ENCODE measurements at places on chromosomes 6 and 20.

GRCh38 chr20:6075428-6076219, 21.8 kb upstream of the LRRN4 start:
- DNase-seq, result no peak

- no peak for DNase-seq
Observed at GRCh38 chr6:169998457-169998856, 247.0 kb downstream of the ERMARD start.

GRCh38 chr6:136404007-136404406, 114.4 kb upstream of the BCLAF1 start:
- no peak for DNase-seq

- DNase-seq, result no peak
Observed at GRCh38 chr6:162730502-162730901, 2.7 kb downstream of the PACRG start.

- no peak for DNase-seq
Observed at GRCh38 chr20:57236813-57237584, 29.4 kb downstream of the BMP7 start.

- no peak for DNase-seq
Observed at GRCh38 chr20:37543828-37544227, 16.2 kb upstream of the BLCAP start.

- no peak for DNase-seq
Observed at GRCh38 chr20:39124064-39124463, 161.9 kb downstream of the DHX35 start.

DNA sequence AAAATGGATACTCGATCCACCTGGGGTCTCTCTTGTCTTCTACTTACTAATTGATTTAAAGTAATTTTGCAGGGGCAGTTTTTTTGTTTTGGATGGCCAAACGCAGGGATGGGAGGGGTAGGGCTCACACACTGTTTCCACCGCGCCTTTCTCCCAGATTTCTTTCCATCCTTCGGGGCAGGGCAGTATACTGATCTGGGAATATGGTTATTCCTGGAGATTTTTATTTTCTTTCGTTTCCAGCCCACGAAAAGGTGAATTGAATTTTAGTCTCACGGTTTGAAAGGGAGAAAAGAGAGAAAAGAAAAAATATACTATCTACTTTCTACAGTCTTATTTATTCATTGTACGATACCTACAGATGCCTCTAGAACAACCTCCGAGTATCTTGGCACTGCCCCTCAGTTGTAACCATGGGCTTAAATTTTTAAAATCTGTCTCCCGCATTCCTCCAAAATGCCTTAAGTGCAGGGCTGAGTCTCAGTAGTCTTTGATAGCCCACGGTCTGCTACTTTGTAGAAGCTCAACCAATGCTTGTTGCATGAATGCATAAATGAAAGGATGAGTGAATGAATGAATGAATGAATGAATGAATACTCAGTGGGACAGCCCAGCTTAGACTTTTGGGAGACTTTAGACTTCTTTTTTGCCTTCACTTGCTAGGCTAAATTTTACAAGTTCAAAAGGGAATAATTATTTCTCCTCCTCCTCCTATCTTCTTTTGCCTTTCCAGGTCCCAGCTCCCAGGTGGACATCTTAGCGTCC, 18.1 kb upstream of the TRIM27 start:
- no peak for DNase-seq

- no peak for DNase-seq
Observed at GRCh38 chr20:19758501-19759331, 658 bp downstream of the RIN2 start.

DNA sequence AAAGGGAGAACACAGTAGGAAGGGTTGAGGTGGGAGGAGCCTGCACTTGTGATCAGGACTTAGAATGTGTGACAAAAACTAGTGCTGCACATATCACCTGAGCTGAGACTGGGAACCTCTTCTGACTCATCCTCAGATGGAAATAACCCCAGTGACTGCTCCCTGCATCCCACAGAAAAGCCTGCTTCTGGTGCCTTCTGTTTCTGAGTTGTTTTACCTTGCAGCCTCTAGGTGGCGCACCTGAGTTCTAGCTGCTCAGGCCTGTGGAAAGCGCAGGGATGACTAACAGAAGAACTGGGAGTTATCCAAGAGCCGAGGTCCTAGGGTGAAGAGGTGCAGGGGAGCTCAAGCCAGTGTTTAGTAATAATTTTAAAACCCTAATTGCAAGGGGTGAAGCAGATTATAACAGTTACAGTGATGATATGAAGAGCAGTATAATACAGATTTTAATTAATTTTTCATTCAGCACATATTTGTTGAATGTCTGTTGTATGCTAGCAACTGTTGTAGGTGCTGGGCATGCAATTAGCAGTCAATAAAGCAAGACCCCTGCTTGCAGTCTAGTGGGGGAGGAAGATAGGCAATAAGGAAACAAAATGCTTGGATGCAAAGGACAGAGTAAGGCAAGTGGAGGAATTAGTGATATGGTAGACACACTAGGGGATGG, 302.5 kb downstream of the DHX35 start:
- DNase-seq, result peak; percentile 24

- DNase-seq, result no peak
Observed at GRCh38 chr6:166463359-166464067, 80.8 kb upstream of the MPC1 start.

GRCh38 chr6:138036111-138036510, 71.1 kb downstream of the PERP start:
- peak; percentile 12 for DNase-seq

GRCh38 chr20:32896521-32897280, 38.0 kb downstream of the EFCAB8 start:
- DNase-seq, result no peak

GRCh38 chr20:40942006-40942405, 86.6 kb upstream of the TOP1 start:
- DNase-seq, result no peak

DNA sequence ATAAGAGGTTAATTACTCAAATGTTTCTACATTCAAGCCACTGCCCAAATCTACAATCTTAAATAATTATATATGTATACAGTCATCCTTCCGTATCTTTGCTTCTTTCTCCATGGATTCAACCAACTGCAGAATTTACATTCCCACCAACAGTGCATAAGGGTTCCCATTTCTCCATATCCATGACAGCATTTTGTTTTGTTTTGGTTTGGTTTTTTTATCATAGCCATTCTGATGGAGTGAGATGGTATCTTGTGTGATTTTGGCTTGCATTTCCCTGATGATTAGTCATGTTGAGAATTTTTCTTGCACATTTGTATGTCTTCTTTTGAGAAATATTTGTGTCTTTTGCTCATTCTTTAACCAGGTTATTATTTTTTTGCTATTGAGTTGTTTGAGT, 198.5 kb downstream of the C6orf118 start:
- no peak for DNase-seq

DNA sequence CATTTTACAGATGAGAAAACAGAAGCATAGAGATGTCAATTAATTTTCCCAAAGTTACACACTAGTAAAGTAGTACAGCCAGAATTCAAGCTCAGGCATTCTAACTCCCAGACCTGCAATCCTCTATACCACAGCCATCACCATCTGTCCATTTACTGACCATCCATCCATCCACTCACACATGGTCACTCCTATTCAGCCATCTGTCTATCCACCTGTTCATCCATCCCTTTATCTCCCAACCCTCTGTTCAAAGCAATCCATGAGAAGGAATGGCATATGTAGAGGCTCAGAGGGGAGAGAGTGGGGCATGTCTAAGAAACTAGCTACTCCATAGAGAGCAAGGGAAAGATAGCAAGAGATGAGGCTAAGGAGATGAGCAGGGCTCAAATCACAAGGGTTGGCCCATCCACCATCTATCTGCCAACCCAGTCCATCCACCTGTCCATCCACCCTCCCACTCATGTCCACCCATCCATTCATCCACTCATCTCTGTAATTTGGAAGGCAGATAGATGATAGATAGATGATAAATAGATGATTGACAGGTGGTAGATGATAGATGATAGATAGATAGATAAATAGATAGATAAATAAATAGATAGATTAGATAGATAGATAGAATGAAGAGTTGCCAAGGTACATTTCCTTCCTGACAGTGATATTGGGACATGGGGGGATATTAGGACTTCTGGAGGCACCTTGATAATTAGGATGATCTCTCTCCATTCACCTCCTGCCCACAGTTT, 12.2 kb upstream of the C6orf132 start:
- no peak for DNase-seq

- DNase-seq, result no peak
Observed at GRCh38 chr6:2862712-2863181, 21.1 kb upstream of the SERPINB1 start.

- DNase-seq, result no peak
Observed at GRCh38 chr6:111487661-111488060, 4.6 kb upstream of the REV3L start.

- DNase-seq, result no peak
Observed at GRCh38 chr20:14355791-14356190, 18.4 kb upstream of the FLRT3 start.

DNA sequence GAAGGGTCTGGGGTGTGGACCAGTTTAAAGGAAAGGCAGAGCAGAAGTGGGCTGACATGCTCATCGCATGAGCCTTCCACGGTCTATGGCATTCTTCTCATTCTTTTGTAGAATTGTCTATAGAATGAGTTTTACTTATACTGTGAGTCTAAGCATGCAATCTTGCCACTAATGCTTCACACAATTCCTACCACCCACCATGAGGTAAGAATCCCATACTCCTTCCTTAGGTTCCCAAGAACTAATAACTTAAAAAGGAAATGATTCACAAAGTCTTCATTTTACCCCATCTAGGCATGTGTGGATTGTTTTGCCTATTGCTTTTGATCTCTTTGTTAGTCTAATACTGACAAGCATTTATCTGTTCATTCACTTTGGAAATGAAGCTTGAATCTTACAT, 195.2 kb downstream of the LY86 start:
- no peak for DNase-seq

DNA sequence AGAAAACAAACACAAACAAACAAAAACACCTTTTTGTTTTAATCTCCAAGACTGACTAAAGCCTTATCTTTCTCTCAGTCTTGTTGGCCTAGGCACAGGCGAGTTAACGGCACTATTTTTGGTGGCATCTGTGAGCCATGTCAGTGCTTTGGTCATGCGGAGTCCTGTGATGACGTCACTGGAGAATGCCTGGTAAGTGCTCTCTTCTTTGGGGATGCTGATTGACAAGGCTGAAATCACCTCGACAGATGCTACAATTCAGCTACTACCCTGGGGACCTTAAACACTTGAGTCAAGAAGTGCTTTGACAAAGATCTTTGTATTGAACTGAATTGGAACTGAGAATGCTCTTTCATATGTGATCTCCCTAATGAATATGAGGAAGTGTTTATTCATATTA, 384.1 kb downstream of the LAMA2 start:
- DNase-seq, result no peak

DNA sequence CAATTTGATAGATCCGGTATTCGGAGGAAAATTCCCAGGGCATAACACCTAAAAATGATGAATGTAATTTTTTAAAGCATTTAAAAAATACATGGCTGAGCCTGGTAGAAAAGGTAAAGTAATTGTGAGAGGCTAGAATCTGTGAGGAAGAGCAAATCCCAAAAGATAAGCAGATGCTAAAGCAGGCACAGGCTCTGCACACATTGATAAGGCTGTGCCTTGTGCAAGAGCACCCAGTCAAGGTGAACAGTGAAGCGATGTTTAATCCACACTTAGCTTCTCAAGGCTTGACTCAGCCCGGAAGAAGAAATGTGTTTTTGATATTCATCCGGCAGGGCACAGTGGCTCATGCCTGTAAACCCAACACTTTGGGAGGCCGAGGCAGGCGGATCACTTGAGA, 5.1 kb upstream of the EPB41L2 start:
- no peak for DNase-seq

DNA sequence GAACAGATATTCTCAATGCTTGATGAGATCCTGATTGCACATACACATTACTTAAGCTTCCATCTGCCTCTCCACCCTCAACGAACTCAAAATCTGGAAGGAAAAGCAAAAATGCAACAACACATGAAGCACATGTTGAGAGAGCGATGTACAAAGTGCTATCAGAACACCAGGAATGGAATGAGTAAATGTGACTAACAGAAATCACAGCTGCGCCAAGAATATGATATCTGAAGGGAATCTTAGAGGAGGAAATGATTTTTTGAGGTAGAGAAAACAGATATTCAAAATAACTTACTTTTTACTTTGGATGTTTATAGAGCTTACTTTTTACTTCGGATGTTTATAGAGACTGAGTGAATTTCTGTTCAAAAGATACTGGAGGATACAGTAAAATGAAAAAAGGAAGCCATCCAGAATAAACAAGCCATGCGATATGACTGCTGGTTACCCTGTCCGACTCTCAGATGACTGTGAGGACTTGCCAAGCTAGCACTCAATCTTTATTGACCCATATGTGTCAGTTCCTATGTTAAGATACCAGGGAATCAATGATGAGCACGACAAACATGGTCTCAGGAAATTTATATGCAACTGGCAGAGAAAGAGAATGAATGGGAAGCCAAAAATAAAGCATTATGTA, 102.0 kb downstream of the SMLR1 start:
- DNase-seq, result no peak

DNA sequence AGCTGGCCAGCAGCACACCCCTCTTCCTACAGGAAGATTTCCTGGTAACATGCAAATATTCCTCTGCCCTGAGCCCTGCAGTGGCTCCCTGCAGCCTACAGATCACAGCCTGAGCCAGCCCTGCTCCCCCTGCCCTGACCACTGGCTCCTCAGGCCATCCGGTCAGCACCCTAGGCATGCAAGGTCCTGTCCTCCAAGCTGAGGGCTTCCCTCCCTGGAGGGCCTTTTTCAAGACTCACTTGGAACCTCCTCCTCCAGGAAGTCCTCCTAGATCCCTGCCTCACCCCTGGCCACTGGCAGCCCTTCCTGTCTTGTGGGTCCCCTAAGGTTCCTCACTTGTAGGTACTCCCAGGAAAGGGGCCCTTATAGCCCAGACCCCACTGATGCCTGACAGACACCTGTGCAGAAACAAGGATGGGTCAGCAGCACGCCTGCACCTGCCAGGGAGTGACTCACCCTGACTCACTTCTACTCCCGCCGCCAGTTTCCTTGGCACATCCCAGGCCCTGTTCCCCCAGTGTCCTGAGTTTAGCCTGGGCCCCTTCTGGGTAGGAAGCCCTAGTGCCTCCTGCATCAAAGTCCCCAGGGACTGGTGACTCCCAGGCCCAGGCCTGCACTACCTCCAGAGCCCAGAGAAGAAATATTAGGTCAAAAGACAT, 3.2 kb downstream of the SLC4A11 start:
- peak; percentile 11 for DNase-seq

DNA sequence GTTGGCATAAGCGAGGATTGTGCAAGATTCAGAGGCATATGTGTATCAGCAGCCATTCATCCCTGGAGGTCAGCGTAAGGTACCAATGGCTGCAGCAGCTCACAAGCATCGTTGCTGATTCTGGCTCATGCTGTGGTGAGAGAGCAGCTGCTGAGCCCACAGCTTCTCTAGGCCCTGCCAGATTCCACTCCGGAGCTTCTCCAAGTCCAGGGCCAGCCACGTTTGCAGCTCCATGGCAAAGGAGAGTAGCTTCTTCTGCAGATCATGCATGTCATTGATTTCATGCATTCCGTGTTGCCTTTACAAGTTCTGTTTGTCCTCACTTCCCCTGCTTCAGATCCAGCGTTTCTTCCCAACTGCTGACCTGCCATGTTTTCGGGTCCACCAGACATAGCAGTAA, 474.8 kb upstream of the ID4 start:
- no peak for DNase-seq

Measured in T1000 (cell line).